ENCODE measurements at places on chromosomes 7 and 10.

DNA sequence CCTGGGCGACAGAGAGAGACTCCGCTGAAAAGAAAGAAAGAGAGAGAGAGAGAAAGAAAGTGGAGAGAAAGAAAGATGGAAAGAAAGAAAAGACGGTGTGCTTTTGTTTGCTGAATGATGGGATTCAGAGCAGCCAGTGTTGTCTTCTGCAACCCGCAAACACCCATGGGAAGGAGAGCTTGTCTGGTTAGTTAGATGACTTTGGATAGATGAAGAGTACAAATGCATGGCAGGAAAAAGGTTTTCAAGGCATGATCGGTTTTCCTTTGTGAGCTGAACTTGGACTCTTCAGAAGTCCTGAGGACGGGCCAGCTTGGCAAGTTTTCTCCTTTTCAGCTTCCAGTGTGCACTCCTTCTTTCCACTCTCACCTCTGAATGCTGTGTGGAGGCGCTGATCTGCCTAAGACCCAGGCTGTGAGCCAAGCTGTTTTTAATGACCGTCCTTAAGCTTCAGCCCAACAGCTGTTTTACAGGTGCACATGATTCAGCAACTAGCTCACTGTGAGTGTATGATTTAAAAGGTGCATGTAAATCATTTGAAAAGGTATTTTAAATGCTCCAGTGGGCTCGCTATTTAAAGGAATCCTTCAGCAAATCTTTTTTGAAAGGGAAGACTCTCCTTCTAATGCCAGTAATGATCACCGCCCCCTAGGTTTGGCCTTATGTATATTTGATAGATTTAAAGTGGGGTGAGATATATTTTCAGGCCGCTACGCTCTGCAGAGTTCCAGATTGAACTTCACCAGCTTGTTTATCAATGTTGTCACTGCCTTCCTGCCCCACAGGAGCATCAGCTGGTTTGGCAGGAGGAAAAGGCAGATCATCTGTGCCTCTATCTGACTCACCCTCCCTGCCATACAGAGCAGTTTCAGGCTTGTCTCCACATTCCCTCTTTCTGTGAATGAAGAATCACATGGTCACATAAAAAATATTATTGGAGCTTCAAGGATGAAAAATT lies 115.0 kb downstream of the PLXDC2 start:
- DNase-seq = no peak

DNA sequence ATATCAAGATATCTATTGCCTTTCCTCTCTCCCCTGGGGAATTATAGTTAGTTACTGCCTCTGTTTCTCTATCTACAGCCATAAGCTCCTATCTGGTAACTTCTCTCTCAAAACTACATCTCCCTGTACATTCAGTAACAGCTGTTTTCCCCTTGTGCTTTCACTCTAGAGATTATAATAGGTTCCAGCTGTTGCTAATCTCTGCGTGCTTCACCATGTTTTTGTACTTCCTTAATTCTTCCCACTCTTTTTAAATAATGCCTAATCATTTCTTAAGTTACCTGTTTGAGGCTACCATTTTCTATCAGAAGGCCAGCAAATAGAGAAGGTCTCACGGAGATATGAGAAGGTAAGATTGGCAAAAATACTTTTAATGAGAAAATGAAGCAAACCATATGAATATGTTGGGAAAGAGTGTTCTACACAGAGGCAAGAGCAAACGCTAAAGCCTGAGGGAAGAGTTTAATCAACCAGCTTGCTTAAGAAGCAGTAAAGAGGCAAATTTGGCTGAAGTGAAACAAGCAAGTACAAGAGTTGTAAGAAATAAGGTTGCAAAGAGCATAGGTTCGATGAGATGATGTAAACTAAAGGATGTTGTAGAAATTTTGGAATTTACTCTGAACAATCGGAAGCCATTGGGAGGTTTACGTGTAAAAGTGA lies 101.9 kb upstream of the HGF start:
- no peak for DNase-seq

GRCh38 chr10:17633353-17633752 lies 10.6 kb upstream of the STAM start:
- DNase-seq = no peak

DNA sequence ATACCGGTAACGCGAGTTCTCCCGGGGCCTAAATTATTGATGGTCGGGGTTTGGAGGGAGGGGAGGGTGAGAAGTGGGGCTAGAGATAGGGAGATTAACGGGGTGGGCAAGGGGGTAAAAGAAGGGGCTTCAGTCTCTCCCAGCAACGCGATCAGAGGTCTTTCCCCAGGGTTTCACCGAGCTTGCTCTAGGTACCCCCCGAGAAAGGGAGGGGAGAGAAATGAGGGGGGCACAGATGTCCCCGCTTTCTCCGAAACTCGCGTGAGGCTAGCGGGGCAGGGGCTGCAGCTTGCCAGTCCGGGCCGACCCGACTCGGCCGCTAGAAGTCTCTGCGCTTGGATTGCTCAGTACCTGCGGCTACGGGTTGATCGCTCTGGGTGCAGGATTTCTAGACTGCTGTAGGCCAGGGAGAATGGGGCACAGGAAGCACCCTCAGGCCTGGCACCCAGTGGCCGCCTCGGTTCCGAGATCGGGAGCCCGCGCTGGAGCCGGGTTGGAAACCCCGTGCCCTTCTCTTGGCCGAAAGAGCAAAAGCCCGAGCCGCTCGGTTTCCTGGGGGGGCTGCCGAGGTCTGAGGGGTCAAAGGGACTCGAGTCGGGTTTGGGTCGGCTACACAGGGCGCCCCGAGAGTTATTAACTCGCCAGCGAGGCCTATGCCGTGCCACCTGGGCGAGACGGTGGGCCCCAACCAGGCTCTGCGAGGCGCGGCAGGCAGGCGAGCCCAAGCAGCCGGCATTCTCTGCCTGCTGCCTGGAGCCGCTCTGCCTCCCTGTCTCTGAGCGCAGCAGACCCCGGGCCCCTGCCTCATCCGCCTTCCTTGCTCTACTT lies 3.1 kb downstream of the PAX2 start:
- DNase-seq = no peak

- no peak for DNase-seq
Observed at GRCh38 chr10:60495338-60496055, 105.8 kb upstream of the ANK3 start.

DNA sequence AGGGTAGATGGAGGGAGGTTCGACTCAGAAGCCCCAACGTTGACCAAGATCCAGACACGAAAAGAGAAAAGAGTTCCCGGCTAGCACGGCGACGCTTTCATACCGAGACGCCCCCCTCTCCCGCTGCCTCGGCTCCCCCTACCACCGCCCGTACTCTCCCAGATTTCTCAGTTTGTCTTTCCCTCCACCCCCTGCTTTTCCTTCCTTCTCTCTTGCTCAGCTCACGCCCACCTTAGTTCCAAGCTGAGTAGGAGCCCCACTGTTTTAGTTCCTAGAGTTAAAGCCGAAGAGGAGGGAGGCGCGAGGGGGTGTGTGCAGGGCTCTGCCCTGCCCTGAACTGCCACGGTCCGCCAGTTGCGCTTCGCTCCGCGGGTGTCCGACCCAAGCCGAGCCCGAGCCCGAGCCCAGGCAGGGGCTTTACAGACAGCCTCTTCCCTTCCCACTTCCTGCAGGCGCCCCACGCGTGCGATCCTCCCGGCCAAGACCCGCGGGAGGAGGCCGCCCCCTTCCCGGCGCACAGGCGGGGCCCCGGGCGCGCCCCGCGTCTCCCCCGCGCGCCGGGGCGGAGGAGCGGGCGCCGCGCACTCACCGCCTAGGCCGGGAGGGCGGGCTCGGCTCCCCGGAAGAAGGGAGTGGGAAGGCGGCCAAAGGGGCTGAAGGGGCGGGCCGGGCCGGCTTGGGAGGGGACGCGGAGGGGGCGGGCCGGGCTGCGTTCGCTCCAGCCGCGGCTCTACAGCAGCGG lies at the start of gene EPHB6:
TSS of gene EPHB6 (plus strand) at position 705 of the 742 bp plus-strand sequence. CDS start 8,152 bp downstream, outside the sequence.
- peak; percentile 50 for DNase-seq

DNA sequence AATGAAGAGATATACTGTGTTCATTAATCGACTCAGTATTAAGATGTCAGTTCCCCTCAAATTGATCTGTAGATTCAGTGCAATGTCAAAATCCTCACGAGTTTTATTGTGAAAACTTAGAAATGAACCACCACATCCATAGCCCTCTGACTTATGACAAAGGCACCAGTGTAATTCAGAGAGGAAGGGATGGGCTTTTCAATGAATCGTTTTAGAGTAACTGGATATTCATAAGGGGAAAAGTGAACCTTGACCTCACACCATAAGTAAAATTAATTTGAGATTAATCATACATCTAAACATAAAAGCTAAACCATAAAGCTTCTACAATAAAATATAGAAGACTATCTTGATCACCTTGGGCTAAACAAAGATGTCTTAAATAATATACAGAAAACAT lies 128.1 kb downstream of the ELFN1 start:
- DNase-seq = no peak

Measured in DMS79 treated with DMSO at 0.1 percent for 48 hours (cell line).